GM12878 (cell line): ENCODE measurements at places on chromosomes 12 and 14. TPM values are rescaled to one million over a fixed set of nuclear protein-coding genes. Genes with fewer than 3 reads are reported as not detected.

The HOXC6 gene
- 0.27 and 0.38 TPM in 2 replicates for total RNA-seq

The FOXN4 gene
- not detected in 2 replicates for total RNA-seq

DNA sequence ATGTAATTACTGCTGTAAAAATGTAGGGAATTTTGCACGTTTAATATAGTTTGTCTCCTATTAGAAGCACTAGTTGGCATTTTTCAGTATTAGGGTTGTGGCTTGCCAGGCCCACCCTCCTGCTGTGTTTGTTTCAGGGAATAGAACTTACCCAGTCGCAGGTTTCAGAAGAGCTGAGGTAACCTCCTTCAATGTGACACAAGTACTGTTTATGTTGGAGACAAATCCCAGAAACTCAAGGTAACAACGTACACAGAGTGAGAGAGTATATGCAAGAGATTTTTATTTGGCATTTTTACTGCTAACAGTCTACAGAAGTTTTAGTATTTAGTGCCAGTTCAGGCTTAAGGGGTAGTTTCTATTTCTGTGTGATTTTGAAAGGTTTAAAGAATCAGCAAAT lies 284.3 kb downstream of the RAD51B start:
- H3K27ac ChIP-seq, result no peak overlapping the region
- no peaks in the 10 kb centered on the region for H3K36me3 ChIP-seq
- no peaks in the 10 kb centered on the region for H3K4me1 ChIP-seq
- no peak overlapping the region for H3K4me3 ChIP-seq

The FCF1 gene
- 37.1 and 39.8 TPM in 2 replicates for total RNA-seq

The ACVRL1 gene
- total RNA-seq, result 0.29 TPM in 1 of 2 replicates, not detected in the other

The KRT7 gene
- total RNA-seq, result 6.6 and 7.6 TPM in 2 replicates

GRCh38 chr14:103296007-103296406 lies 38.0 kb upstream of the EIF5 start:
- H3K4me3 ChIP-seq, result no peak overlapping the region
- H3K36me3 ChIP-seq, result no peaks in the 10 kb centered on the region
- no peaks in the 10 kb centered on the region for H3K4me1 ChIP-seq
- H3K27ac ChIP-seq, result no peak overlapping the region
- no peaks in the 10 kb centered on the region for H3K27me3 ChIP-seq

The IL23A gene
- total RNA-seq, result 4.3 and 4.7 TPM in 2 replicates

The TESPA1 gene
- 34.4 and 37.5 TPM in 2 replicates for total RNA-seq

DNA sequence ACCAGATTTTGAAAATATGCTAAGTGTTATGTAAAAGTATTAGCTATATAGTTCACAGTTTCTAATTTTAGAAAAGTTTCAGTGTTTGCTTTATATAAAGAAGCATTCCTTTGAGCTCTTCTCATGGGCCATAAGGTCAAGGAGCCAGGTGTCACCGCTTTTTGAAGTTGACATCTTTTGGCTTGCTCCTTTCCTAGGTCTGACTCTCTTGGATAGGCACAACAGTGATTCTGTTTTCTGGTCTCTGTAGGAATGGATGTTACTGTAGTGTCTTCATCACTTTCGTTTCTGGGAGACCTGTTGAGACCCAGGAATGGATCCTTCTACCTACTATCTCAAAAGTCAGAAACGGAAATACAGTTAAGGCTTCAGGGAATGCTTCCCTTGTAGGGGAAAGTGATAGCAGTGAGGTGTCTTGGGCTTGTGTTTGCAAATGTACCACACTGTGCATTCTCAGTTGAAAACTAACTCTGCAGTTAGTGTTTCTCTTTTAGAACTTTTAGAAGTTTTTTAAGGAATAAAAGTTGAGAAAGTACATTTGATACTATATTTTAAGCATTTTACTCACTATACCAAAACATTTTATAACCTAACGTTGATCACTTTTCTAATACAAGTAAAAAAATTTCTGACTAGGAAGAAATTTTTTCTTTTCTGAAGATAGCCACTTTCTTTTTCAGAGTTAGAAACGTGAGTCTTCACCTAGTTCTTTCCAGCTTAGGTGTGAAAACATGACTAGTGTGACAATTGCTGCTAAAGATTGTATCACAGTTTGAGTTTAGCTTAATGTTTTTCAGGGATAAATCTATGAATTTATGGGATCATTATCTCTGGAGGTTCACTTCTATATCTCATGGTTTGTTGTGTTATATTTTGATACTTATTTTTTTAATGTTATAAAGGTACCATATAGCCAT lies 20.8 kb downstream of the VRK1 start:
- H3K27me3 ChIP-seq, result no peaks in the 10 kb centered on the region
- H3K4me1 ChIP-seq, result no peaks in the 10 kb centered on the region
- H3K36me3 ChIP-seq, result no peaks in the 10 kb centered on the region

The TEP1 gene
- total RNA-seq, result 23.2 and 28.9 TPM in 2 replicates

The NCAPD2 gene
- total RNA-seq, result 110 and 113 TPM in 2 replicates

GRCh38 chr14:52299692-52300278 lies 14.3 kb upstream of the PTGER2 start:
- H3K36me3 ChIP-seq, result no peaks in the 10 kb centered on the region
- DNase-seq, result no peak
- no peak overlapping the region for H3K4me3 ChIP-seq

The SYCP3 gene
- 0.05 and 0.28 TPM in 2 replicates for total RNA-seq

GRCh38 chr14:69317102-69317755 lies 57.3 kb downstream of the GALNT16 start:
- peaks cover 6% of the 10 kb centered on the region for H3K4me1 ChIP-seq
- no peaks in the 10 kb centered on the region for H3K36me3 ChIP-seq
- H3K27me3 ChIP-seq, result no peaks in the 10 kb centered on the region
- DNase-seq, result no peak
- no peak overlapping the region for H3K4me3 ChIP-seq

DNA sequence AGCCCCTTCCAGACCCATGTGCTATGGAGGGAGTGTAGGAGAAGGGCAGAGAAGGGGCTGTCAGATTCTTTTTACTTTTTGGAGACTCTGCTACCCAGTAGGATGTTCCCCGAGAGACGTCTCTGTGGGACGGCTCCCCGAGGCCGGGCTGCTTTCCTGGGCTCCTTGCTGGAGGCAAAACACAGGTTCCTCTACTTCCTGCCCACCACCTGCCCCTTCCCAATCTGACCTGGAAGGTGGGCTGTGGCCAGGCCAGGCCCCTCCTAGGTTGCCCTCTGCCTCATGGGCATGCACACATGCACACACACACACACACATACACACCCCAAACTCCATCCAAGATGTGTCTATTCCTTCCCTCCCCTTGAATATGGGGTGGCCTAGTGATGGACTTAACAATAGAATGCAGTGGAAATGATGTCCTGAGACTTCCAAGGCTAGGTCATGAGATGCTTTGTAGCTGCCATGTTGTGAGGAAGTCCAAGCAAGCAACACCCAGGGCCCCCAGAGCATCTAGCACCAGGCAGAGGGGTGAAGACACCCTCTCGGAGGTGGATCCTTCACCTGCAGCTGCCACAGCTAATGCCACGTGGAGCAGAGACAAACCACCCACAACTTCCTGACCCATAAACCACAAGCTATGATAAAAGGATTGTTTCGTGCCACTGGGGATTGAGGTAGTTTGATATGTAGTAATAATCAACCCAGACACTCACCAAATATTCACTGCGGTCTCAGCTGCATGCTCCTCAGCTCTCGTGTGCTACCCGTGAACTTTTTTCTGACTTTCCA lies 1.6 kb upstream of the ASB2 start:
- H3K27ac ChIP-seq, result peak overlapping the region; percentile 96
- H3K27me3 ChIP-seq, result no peaks in the 10 kb centered on the region
- peak; percentile 74 for DNase-seq
- peaks cover 70% of the 10 kb centered on the region for H3K4me1 ChIP-seq
- H3K36me3 ChIP-seq, result no peaks in the 10 kb centered on the region; the same call in 1 of the 2 replicates

- no peak overlapping the region for H3K4me3 ChIP-seq
- H3K4me1 ChIP-seq, result no peaks in the 10 kb centered on the region
- no peaks in the 10 kb centered on the region for H3K36me3 ChIP-seq
- H3K27me3 ChIP-seq, result no peaks in the 10 kb centered on the region
- no peak overlapping the region for H3K27ac ChIP-seq
Observed at GRCh38 chr12:47302111-47302671, 222.4 kb upstream of the AMIGO2 start.

The FZD10 gene
- not detected in 2 replicates for total RNA-seq

DNA sequence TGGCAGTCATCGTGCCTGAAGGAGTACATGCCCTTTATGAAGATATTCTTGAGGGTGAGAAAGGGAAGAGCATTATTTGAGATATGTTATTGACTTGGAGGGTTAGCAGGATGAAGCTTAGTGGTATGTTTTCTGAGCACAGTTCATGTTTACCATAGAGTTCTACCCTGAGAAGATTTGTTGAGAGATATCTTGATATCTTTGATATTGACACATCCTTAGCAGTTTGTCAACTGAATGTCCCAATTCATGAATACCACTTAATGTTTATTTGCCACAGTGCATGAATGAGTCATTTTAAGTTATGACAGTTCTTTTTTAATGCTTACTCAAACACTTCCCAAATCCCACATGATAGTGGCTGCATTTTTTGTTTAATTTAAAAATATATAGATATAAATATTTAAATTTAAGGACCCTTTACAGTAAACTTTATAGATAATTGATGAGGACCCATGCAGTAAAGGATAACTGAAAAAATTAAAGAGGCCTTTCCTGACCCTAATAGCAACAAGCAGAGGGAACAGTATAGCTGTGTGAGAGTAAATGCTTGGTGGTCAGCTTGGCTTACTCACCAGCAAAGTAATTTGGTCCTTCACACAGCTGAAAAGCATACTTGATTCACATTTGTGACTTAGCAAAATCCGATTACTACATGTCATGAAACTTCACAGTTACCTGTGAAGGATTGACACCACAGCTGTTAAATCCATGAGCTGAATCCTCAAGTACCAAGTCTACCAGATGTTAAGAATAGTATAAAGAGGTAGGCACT lies 25.8 kb downstream of the SLC39A9 start:
- no peak overlapping the region for H3K4me3 ChIP-seq
- peaks cover 10% of the 10 kb centered on the region; the same call in 1 of the 2 replicates for H3K4me1 ChIP-seq
- H3K36me3 ChIP-seq, result peaks cover 23% of the 10 kb centered on the region
- no peak overlapping the region for H3K27ac ChIP-seq
- H3K27me3 ChIP-seq, result no peaks in the 10 kb centered on the region

DNA sequence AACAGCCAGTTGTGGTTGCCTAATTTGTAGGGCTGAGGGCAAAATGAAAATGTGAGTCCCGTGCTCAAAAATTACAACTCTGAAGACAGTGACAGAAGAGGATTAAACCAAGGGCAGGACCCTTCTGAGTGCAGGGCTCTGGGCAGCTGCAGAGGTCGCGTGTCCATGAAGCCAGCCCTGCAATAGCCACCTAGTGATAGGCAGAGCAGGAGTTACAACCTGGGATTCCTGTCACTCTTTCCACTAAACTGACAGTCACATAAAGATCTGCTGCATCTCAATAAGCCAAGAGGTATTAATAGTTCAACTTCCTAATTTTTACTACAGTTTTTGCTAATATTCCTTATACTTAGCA lies 94.1 kb downstream of the SLC2A13 start:
- no peaks in the 10 kb centered on the region for H3K27me3 ChIP-seq
- DNase-seq, result no peak
- no peaks in the 10 kb centered on the region for H3K36me3 ChIP-seq

GRCh38 chr12:124650912-124651311 lies 83.5 kb upstream of the NCOR2 start:
- H3K27ac ChIP-seq, result no peak overlapping the region
- peaks cover 4% of the 10 kb centered on the region; the same call in 1 of the 2 replicates for H3K4me1 ChIP-seq
- no peak overlapping the region for H3K4me3 ChIP-seq
- DNase-seq, result no peak
- peaks cover 2% of the 10 kb centered on the region; the same call in 1 of the 2 replicates for H3K27me3 ChIP-seq
- H3K36me3 ChIP-seq, result no peaks in the 10 kb centered on the region

GRCh38 chr12:16603260-16603915 lies 2.6 kb downstream of the LMO3 start:
- no peaks in the 10 kb centered on the region for H3K4me1 ChIP-seq
- no peak overlapping the region for H3K27ac ChIP-seq
- H3K27me3 ChIP-seq, result no peaks in the 10 kb centered on the region
- DNase-seq, result no peak

DNA sequence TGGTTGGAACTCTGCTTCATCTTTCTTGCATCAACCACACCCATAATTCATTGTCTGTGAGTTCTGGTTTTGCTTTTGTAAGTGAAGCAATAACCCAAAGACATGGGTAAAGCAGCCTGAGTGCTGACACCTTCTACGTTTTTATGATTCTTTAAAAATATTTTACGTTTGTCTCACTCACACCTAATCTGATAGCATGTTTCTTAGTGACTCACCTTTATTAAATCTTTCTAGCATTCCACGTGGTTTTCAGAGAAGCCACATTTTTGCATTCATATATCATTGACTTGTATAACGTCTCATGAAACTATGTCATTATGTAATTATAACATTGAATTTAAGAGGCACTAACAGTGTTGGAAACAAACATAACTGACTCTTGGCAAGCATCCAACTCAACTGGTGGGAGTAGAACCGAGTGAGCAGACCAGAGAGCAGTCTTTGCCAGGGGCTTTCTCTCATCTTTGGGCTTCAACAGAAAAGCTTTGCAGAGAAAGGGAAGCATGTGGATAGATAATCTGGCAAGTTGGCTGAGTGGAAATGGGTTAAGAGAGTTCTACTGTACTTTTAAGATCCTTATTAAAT lies 118.8 kb downstream of the TPH2 start:
- DNase-seq, result no peak
- H3K4me1 ChIP-seq, result no peaks in the 10 kb centered on the region
- H3K27me3 ChIP-seq, result no peaks in the 10 kb centered on the region
- no peak overlapping the region for H3K27ac ChIP-seq
- H3K4me3 ChIP-seq, result no peak overlapping the region

- H3K4me1 ChIP-seq, result 0 out of 2 replicates have a peak, but pooled peaks cover 3% of the 10 kb centered on the region
- H3K27me3 ChIP-seq, result no peaks in the 10 kb centered on the region
- DNase-seq, result no peak
- no peak overlapping the region for H3K4me3 ChIP-seq
- no peaks in the 10 kb centered on the region for H3K36me3 ChIP-seq
Observed at GRCh38 chr12:131449027-131449426, 261.9 kb upstream of the SFSWAP start.

DNA sequence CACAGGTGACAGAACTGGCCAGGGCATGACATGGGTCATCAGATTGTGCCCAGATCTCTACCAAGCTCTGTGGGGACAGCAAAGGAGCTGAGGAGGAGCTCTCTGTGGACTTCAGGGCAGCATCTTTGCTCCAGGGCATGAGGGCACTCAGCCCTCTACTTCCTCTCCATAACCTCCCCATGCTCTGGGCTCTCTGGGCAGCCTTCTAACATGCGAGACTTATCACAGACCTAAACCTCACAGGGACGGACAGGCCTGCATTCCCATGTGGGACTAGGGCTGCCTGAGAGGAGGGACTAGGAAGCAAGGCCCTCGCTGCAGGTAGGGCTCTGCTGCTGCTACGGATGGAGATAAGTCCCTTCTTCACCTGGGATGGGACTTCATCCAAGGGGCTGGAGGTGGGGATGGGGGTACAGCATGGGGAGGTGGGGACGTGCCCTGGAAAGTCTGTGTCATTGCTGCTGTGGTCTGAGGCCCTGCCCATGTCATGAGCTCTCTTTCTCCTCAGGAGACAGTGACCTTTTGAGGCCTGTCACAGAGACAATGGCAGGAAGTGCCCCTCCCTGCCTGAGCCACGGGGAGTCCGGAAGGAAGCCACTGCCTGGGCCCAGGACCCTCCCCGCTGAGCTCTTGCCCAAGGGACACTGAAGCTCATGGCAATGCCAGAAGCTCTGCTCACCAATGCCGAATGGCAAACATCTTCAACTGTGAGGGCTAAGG lies 44.1 kb downstream of the PITPNM2 start:
- no peaks in the 10 kb centered on the region for H3K36me3 ChIP-seq

GRCh38 chr12:105474672-105475071 lies 144.2 kb downstream of the C12orf75 start:
- H3K27me3 ChIP-seq, result no peaks in the 10 kb centered on the region
- no peak overlapping the region for H3K4me3 ChIP-seq
- H3K27ac ChIP-seq, result no peak overlapping the region

The CPNE8 gene
- 17.0 and 18.8 TPM in 2 replicates for total RNA-seq

The TRHDE gene
- total RNA-seq, result not detected in 2 replicates

- DNase-seq, result no peak
- H3K36me3 ChIP-seq, result no peaks in the 10 kb centered on the region; the same call in 1 of the 2 replicates
- no peaks in the 10 kb centered on the region for H3K27me3 ChIP-seq
- H3K4me1 ChIP-seq, result peaks cover 17% of the 10 kb centered on the region
- H3K27ac ChIP-seq, result no peak overlapping the region
- H3K4me3 ChIP-seq, result no peak overlapping the region
Observed at GRCh38 chr12:112352921-112353320, 29.3 kb downstream of the HECTD4 start.
